ENCODE measurements at places on chromosomes 4 and X.

DNA sequence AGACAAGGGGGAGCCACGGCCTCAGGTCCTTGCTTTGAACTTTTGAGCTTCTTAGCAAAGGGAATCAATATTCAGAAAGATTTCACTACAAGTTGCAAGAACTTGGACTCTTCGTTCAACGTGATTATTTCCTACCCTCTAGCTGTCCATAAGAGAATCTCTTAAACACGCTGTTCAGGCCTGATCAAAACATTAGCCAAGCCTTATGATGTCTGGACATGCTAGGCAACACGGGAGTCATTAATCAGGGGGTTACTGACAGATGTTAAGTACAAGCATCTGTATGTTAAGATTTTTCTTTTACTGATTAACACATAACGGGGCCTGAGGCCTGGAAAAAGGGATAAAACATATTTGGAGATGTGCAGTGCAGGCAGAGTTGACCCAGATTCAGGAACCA is 138.9 kb upstream of the IL1RAPL2 start:
- DNase-seq = no peak

DNA sequence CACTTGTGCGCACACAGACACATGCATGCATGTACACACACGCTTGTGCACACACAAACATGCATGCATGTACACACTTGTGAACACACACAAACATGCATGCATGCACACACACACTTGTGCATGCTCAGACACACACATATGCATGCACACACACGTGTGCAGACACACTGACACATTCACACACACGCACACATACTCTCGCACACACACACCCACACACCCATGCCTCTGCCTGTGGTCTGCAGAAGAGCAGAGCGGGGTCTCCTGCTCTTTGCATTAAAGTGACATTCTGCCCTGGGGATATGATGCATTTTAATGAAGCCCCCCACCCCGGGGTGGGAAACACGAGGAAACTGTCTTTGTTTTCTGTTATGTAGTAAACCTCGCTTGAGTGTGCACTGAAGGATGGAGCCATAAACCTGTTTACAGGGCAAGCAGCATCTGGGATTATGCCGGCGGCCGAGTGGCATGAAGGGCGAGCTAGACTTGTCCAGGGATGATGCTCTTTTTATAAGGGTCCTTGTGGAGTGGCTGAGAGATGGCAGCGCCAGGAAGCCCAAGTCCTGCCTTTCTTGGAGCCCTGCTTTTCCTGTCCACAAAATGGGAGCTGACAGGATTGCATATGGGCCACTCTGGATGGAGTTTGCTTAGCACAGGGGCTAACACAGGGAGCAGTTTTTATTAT is 17.8 kb downstream of the PSAPL1 start:
- DNase-seq = no peak

DNA sequence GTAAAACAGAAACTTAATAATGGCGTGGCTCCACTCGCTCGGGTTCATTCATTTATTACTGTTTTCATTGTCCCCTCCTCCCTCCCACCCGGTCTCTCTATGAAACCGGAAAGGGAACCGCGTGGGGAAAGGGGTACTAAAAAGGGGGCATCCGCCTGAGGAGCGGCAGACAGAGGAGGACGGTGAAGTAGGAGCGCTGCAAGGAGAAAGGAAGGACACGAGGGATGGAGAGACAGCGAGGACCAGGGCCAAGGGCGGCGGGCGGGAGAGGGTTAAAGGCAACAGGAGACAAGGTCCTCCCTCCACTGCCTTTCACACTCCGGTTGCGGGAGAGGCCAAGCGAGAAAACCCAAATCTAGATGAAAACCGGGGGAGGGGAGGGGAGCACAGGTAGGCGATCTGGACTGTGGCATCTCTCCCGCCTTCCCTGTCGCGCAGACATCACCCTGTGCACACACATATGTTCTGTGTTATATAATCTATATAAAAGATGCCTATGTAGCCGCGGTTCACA is 829 bp downstream of the ELOVL6 start:
- peak; percentile 32 for DNase-seq

DNA sequence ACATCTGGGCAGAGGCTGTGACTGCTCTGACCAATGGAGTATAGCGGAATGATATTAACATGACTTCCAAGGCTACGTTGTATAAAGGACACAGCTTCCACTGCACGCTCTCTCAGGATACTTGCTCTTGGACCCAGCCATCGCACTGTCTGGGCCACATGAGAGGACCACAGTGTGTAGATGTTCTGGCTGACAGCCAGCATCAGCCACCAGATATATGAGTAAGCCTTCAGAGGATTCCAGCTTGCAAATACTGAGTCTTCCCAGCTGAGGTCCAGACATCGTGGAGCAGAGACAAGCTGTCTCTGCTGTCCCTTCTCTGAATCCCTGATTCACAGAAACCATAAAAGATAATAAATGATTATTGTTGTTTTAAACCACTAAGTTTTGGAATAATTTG is 146.8 kb upstream of the USP9X start:
- no peak for DNase-seq

GRCh38 chrX:39309018-39309635 is 507.9 kb downstream of the MID1IP1 start:
- DNase-seq = peak; percentile 72

- no peak for DNase-seq
Observed at GRCh38 chr4:7255996-7256395, 63.7 kb downstream of the SORCS2 start.

- DNase-seq = no peak
Observed at GRCh38 chrX:132730726-132731125, 227.7 kb downstream of the HS6ST2 start.

DNA sequence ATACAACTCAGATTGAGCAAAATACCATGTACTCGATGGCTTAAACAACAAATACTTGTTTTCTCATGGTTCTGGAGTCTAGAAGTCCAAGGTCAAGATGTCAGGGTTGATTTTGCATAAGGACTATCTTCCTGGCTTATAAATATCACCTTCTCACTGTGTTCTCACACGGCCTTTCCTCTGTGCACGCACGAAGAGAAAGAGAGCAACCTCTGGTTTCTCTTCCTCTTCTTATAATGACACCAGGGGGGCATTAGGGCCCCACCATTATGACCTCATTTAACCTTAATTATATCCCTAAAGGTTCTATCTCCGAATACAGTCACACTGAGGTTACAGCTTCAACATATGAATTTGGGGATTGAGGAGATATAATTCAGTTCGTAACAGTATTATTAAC is 504.0 kb downstream of the MAGEE1 start:
- DNase-seq = no peak

DNA sequence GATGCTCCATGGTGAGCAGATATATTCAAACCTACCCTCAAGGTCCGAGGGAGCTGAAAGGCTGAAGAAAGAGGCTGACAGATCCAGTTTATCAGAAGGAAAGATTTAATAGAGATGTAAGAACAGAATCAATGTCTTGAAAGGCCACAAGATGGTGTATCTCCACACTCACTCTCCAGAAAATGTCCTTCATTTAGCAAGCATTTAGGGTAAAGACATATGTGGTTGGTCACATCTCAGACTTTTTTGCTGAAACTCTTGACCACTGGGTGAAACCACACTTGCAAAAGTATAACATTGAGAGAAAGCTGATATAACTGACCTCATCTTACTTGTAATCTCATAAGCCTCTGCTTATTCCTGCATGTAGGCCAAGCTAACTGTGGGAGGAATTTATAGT is 745.8 kb upstream of the GALNTL6 start:
- DNase-seq = no peak

GRCh38 chrX:27675493-27675892 is 85.3 kb downstream of the DCAF8L2 start:
- DNase-seq = no peak

GRCh38 chrX:136773648-136774047 is 7.1 kb downstream of the ARHGEF6 start:
- DNase-seq = no peak

GRCh38 chr4:93809773-93810172 is 18.8 kb upstream of the ATOH1 start:
- no peak for DNase-seq

GRCh38 chrX:132367984-132368383 is 120.9 kb downstream of the MBNL3 start:
- DNase-seq = no peak

Data from activated CD4-positive, alpha-beta T cell treated with anti-CD3 and anti-CD28 coated beads for 4 hours (primary cell).